ENCODE measurements at places on chromosomes 2 and 18.

GRCh38 chr2:152126664-152127063 lies 27.8 kb upstream of the CACNB4 start:
- no peak for DNase-seq

- DNase-seq: no peak
Measured at GRCh38 chr2:6109831-6110230, 417.6 kb downstream of the SOX11 start.

DNA sequence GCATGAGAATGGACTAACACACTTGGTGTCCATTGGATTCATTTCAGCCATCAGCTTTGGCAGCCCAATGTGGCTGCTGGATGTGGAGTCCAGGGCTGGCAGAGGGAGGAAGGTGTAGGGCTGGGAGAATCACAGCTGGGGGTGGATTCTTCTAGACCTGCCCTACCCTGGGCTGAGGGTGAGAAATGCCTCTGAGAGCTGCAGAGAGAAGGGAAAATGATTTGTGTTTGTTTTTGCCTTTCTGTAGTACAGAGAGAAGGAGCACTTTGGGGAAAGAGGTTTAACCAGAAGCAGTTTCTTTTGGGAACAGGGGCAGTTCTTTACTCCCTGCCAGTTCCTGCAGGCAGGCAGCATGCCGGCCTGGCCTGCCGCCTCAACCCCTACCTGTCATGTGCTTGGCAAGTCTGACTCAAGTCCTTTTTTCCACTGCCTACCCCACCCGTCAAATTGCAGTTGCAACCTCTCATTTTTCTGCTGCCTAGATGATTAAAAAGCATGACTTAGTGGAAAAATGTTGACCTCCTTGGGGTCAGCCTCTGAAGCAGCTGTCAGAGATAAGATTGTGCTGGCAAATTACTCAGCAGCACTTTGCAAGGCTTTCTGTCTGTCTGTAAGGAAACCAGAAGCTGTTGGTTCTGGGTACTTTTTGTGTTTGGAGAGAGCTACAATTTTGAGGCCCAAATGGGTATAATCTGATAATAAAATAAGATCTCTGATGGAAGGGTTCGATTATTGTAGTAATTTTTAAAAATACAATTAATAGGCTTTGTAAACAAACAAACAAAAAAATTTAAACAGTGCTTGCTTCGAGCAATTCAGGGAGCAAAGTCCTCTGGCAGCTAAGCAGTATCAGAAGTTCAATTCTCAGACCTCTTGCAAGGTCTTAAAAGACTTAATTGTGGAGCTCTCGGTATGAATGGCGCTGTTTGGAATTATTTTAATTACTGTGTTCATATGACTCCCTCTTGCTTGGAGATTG lies 21.7 kb downstream of the LBH start:
- DNase-seq: peak; percentile 65

- no peak for DNase-seq
Measured at GRCh38 chr2:12787891-12788801, 71.4 kb downstream of the TRIB2 start.

GRCh38 chr2:28716265-28716865 lies 35.3 kb upstream of the PPP1CB start:
- no peak for DNase-seq

DNA sequence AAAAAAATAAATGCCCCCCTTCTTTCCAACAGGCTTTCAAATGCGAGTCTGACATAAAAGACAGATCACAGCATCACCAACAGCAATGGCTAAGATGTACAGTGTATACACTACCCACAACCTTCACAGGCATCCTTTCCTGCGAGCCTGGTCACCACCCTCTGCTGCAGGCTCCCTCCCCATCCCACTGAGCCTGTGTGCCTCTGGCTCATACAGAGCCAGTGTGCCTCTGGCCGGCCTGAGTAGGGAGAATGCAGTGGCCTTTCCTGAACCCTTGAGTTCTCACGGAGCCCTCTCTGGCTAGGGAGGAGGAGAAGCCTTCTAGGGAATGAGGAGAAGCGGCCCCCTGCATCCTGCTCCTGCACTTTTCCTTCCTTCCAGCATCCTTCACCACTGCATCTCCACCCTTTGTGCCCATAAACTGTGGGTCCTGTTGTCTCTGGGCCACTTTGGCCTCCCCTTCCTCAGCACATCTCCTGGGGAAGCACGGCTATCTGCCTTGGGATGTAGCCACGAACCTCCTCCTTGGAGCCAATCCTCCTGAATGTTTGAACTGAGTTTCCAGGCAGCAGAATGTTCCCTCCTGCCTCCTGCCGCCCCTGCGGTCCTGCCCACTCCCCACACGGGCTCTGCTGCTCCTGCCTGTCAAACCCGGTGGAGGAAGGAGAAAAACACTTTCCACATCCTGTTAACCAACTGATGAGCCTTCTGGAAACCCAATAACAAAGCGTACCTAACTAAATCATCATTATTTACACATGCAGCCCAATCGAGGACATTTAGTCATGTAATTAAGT lies 22.5 kb downstream of the GYPC start:
- no peak for DNase-seq

GRCh38 chr18:43800584-43800983 lies 523.3 kb upstream of the SYT4 start:
- no peak for DNase-seq

- DNase-seq: no peak
Measured at GRCh38 chr18:5424903-5425664, 118.7 kb downstream of the EPB41L3 start.

DNA sequence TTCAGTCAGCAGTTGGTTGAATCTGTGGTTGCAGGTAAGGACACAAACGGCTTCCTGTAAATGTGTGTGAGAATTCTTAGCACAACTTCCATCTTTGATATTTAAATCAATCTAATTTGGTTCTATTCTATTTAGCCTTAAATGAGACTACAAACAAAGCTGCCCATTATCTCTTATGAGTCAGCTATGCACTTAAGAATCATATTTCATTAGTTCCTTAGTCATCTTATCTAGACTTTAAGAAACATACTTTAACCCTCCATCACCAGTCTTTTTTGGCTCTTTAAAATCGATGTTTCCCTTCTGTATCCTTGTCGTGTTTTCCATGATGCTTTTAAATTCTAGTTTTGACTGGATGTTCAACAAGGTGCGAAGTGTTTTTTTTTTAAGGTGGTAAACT lies 114.4 kb upstream of the TMEM200C start:
- DNase-seq: no peak

DNA sequence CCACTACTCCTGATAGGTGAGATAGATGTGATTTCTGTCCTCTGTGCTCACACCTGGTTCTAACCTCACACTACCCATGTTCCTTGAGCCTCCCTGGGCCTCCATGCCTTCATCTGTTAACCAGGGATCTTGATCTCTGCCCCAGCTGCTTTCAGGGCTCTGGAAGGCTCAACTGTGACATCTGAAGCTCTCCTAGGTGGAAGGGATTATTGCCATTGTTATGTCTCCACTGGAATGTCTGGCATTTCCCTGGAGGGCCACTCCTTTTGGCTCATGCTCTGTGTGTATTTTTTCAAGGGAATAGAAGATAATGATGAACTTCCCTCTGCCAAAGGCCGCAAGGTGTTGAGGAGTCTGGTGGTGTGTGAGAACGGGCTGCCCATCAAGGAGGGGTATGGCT lies 41.2 kb downstream of the PCARE start:
- no peak for DNase-seq

DNA sequence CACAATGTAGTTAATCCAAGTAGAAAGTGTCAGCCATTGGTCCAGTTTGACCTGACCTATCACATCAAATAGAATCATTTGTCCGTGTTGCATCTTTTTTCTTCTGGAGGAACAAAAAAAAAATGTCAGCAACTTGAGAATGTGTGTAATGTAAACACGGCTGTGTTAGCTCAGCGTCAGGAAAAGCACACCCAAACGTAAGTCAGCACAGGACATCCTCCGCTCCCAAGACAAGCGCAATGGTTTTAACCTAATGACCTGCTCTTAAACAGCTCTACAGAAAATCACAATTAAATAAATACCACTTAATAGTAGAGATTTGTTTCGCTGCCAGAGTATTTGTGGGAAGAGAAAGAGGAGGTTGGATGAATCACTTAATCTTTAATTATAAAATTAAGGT lies 59.4 kb downstream of the OSR1 start:
- no peak for DNase-seq

GRCh38 chr2:63888490-63889402 lies 47.0 kb downstream of the UGP2 start:
- peak; percentile 14 for DNase-seq

DNA sequence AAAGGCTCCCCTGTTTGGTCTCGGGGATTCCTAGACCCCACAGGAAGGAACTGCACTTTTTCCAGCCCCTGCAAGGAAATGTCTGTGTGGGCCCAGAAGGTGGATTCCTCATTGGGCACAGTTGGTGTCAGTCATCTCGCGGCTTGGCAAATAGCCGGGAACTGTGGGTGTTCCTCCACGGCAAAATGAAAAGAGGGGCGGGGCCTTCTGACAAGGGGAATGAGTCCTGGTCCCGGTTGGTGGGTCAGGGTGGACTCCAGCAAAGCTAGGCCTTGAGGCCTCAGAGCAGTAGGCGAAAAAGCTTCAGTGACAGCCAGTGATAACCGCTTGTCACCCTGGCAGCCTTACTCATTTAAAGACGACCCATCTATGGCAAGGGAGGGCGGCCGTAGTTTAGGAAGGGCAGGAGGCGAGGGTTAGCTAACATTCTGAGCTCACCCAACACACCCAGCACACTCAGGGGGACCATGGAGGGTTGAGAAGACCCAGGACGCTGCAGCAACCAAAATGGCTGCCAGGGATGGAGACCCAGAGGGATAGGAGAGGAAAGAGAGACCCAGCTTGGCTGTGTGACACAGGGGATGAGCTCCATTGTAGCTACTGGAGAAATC lies 16.5 kb downstream of the SLC4A3 start:
- no peak for DNase-seq

DNA sequence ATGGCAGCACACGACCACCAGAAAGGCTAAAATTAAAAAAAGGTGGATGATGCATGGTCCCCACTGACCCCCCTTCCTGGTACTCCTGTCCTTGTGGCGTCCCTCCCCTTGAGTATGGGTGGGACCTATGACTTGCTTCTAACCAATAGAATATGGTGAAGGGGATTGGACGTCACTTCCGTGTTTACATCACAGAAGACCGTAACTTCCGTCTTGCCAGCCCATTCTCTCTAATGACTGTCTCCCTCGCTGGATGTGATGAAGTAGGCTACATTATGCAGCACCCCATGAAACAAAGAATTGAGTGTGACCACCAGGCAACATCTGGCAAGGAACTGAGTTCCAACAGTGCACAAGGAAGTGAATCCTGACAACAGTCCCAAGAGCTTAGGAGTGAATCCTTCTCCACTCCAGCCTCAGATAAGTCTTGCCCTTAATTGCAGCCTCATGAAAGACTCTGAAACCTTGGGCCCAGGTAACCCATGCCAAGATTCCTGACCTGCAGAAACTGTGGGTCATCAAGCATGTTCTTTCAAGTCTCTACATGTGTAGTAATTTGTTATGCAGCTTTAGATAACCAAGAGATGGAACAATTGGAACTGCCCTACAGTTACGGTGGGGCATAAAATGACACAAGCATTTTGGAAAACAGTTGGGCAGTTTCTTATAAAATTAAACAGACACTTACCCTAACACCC lies 80.1 kb upstream of the NPAS2 start:
- DNase-seq: no peak

GRCh38 chr2:225566798-225567197 lies 167.3 kb downstream of the NYAP2 start:
- no peak for DNase-seq

- DNase-seq: no peak
Measured at GRCh38 chr18:48989304-48990303, 38.8 kb upstream of the SMAD7 start.

GRCh38 chr2:26764906-26765305 lies 822 bp downstream of the SLC35F6 start:
- DNase-seq: no peak

- DNase-seq: no peak
Measured at GRCh38 chr2:160063879-160064612, 1.6 kb upstream of the PLA2R1 start.

DNA sequence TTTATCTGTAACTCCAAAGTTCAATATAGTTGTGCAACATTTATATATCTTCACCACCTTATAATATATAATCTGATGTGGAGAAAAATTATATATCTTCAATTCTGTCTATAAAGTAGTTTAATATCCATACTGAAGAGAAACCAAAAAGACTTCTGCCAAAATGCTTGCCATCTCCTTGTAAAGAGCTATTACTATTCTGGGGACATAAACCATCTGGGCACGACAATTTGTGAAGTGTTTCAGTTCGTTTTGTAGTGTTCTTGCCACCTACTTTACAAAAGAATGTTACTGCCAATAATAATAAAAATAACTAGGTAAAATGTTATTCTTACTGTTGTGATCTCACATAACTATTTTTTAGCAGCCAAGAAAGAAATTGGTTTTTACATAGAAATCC lies 45.1 kb downstream of the SCN1A start:
- no peak for DNase-seq

DNA sequence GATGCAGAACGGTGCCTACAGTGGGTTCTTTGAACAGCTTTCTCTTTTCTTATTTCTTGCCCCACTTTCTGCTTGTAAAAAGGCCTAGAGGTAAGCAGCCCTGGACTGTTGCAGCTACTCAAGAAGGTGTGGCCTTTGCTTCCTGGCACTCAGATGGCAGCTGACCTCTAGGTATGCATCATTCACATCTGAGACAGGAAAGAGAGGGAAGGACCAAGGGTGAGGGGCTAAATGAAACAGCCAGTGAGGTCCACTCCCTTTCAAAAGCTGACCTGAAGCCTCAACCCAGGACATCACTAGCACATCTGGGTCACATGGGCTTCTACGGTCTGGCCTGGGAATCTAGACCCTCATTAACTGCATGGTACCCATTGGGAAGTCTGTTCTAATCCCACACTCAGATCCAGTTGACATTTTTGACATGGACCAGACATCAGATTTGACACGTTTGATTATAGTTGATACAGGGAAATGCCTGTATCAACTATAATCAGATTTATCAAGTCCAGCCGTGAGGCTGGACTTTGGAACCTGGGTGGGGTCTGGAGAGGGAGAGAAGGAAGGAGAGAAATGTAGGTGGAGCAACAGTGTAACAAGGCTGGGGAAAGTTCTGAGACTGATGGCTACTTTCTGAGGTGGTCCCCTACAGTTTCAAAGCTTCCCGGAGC lies 60.2 kb downstream of the E2F6 start:
- DNase-seq: no peak

DNA sequence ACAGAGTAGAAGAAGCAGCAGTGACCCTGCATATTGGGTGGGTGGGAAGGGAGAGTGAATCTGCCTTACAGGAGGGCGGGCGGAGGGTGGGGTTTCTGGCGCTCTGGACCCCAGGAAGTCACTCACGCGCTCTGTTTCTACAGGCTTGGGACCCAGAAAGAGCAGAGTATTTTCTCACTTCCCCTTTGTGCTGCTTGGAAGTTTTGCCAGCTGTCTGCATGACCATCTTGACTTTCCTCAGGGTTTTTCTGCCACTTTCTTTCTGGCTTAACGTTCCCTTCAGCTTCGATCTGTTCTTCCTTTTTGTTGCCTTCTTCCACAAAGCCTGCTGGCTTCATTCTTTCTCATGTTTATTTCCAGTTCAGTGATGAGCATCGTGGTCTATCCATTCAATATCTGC lies 383.1 kb downstream of the GALR1 start:
- no peak for DNase-seq

GRCh38 chr2:206231669-206232286 lies 42.7 kb upstream of the ZDBF2 start:
- no peak for DNase-seq

- DNase-seq: no peak
Measured at GRCh38 chr18:58124475-58124874, 80.4 kb downstream of the NEDD4L start.

GRCh38 chr2:65652066-65652465 lies 219.7 kb upstream of the SPRED2 start:
- DNase-seq: no peak
